ENCODE measurements at places on chromosomes 3 and 15.

DNA sequence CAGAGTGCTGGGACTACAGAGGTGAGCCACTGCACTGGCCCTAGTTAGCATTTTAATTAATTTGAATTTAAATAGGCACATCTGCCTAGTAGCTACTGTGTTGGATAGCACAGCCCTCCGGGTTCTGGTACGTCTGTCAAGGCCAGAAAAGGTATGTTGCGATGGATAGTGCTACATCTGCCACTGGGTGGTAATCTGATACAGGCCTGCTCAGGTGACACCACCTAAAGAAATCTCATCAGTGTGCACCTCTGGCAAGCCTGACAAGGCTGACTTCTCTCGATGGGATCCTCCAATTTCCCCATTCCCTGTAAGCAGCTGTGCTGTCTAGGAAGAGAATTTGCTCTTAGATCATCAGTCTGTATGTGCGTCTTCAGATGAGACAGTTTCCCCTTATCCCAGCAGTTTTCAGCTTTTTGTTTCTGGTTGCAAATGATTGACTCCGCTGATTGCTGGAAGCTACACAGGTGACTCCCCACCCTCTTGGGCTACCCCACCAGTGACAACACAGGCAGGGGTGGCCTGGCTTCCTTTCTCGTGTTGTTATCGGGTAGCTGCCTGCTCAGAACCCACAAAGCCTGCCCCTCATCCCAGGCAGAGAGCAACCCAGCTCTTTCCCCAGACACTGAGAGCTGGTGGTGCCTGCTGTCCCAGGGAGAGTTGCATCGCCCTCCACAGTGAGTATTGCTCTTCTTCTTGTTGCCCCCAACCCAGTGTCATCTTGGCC, at the start of gene CCR9:
Gene CCR9 (plus strand): TSS at position 565 of the 727 bp plus-strand sequence. CDS start 8,391 bp downstream, outside the sequence.
- DNase-seq = no peak

DNA sequence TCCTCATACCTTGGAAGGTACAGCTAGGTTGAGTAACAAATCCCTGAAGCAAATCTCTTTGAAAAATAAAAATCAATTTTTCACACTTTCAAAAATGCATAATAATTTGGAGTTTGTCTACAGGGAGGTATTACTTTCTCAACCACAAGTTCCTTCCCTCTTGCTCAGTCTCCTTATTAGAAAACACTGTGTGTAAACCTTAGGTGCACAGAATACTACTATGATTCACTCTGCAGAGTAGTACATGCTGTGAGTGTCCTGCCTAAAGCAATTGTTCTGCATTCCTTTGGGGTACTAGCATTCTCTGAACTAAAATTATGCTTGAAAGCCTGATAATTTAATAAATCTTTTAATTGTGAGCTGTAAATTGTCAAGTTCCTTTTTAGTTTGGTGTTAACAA, 115.9 kb upstream of the EPHA3 start:
- no peak for DNase-seq

DNA sequence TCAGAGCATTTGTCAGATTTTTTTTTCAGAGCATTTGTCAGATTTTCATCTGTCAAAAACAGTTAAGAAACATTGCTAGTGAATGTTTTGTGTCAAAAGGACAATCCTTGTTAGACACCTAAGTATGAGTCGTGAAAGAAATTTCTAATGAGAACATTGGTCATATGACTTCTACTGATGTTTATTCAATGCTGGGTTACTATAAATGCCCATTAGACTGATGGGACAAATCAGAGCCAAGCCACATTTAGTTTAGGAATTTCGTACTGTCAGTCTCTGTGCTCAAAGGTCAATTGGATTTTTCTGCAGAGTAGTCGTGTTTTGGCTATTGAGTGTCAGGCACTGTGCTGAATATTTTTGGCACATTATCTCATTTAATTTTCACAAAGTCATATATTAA, 31.6 kb downstream of the TSC22D2 start:
- no peak for DNase-seq

DNA sequence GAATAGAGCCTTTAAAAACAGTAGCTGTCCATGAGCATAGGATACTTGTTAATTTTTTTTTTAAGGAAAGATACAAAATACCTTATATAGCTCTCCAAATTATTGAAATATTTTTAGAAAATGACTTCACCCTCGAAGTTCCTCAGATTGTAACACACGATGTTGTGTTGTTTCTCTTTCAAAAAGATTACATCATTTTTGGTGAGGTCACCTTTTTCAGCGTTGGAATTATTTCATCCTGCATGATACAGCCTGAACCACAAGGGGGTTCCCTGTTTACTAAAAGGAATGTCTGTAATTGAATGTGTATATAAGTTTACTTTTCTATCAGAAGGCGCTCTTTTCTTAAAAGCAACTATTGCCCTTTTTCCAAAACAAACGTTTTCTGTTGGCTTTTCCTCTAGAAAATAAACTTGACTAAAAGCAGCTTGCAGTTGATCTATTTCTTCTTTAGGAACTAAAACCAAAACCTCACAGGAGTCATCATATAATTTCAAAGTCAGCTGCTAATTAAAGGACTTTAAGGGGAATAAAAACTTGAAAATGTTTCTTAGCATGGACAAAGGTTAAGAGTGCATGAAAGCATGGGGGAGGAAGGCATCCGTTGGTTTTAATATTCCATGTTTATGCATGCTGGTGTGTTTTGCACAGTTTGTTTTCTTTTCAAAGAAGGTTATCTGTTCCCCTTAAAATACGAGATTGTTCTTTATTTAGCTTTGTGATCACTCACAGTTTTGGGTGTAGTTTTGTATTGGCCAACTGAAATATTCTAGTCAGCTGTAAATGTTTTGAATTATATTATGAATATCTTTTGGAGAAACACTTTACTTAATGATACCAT, 29.4 kb downstream of the LYSMD4 start:
- DNase-seq = peak; percentile 89

DNA sequence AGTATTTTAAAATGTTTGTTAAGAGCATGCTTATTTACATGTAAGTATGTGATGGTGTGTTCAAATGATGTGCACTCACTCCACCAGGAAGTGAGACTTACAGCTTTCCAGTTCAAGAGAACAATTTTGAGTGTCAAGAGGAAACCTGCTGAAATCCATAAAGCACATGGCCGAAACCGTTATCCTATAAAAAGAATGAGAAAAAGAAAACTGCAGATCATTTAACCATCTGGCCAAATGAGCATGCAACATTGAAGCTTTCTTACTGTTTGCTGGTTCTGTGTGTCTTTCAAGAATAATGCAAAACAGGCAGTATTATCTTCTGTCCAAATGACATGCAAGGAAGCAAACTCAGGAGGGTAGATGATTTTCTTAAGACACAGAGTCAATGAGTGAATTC, 26.3 kb downstream of the GABRR3 start:
- DNase-seq = no peak

DNA sequence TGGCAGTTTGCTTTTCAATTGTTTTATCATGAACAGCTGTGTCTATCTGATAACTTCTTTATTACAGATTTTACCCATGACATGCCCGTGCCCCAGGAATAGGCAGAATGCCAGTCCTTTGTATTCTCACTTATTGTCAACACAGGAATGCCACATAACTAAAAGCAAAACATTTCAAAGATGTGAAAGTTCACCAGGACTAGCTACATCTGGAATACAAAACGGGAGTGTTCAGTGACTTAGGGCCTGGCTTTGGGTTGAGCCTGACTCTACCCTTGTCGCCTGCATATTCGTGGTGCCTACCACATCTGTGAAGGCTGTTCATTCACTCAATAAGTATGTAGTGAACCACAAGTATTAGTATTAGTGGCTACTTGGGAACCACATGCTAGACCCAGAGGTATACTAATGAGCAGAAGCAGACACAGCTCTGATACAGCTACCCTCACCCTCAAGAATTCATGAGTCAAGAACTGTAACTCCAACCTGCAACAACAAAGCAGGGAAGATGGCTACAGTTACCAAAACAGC, 2.9 kb downstream of the TNFSF10 start:
- peak; percentile 78 for DNase-seq

DNA sequence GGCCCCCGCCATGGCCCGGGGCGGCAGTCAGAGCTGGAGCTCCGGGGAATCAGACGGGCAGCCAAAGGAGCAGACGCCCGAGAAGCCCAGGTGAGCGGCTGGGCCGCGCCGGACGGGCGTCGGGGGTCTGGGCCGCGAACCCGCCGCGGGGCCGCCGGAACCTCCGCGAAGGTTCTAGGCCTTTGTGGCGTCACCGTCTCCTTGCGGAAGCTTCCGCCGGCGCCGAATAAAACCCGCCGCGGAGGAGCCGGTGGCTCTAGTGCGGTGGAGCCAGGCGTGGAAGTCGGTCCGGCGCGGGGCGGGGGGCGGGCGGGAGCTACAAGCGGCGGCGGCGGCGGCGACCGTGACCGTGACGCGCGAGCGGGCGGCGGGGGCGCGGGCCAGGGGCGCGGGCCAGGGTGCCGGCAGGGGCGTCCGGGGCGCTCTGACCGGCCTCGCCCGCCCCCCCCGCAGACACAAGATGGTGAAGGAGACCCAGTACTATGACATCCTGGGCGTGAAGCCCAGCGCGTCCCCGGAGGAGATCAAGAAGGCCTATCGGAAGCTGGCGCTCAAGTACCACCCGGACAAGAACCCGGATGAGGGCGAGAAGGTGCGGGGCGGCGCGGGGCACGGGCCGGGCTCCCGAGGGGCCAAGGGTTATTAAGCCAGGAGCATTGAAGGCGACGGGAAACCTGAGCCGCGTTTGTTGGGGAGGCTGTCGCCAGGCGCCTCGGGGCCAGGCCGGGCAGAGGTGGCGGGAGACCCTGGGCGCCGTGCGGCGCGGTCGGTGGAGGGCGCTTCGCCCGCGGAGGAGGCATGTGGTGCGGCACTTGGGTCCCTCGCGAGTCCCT, at the start of gene DNAJA4:
Gene DNAJA4 (plus strand): TSS at position 259 of the 833 bp plus-strand sequence. CDS start 202 bp downstream, at position 461.
- DNase-seq = peak; percentile 43

- no peak for DNase-seq
Observed at GRCh38 chr3:39971559-39972031, 162.2 kb downstream of the MYRIP start.

- peak; percentile 47 for DNase-seq
Observed at GRCh38 chr3:153734777-153735551, 386.2 kb upstream of the ARHGEF26 start.

GRCh38 chr3:58962040-58962651, 87.7 kb downstream of the CFAP20DC start:
- no peak for DNase-seq

DNA sequence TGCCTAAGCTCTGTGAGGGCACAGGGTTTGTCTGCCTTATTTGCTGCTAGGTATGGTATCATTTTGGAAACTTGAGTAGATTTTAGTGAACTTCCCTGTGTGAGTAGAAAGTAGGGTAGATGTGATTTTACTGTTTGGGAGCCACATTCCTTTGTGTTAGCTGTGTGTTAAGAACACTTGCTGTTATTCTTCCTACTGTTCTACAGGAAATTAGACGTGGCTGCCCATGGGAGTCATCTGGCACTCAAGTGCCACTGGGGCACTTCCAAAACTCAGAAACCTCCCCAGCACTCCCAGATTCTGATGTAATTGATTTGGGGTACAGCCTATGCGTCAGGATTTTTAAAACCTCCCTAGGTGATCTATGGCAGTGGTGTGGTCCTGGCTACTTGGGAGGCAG, 369.9 kb upstream of the C2CD4B start:
- no peak for DNase-seq

DNA sequence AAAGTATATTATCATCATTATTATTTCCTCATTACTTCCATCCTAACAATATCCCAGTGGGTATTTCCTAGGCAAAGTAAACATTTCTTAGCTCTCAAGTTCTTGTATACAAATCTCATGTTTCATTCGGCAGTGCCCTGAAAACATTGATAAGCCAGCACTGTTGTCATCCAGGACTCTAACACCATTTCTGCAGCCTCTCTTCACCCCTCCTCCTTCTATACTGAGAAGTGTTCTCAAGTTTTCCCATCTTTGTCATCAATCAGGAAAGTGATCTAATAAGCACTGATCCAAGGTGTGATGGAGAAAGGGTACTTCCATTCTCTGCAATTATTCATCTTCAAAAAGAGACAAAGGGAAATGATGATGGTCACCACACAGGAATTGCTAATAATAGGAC, 168.4 kb upstream of the CCDC54 start:
- DNase-seq = no peak

DNA sequence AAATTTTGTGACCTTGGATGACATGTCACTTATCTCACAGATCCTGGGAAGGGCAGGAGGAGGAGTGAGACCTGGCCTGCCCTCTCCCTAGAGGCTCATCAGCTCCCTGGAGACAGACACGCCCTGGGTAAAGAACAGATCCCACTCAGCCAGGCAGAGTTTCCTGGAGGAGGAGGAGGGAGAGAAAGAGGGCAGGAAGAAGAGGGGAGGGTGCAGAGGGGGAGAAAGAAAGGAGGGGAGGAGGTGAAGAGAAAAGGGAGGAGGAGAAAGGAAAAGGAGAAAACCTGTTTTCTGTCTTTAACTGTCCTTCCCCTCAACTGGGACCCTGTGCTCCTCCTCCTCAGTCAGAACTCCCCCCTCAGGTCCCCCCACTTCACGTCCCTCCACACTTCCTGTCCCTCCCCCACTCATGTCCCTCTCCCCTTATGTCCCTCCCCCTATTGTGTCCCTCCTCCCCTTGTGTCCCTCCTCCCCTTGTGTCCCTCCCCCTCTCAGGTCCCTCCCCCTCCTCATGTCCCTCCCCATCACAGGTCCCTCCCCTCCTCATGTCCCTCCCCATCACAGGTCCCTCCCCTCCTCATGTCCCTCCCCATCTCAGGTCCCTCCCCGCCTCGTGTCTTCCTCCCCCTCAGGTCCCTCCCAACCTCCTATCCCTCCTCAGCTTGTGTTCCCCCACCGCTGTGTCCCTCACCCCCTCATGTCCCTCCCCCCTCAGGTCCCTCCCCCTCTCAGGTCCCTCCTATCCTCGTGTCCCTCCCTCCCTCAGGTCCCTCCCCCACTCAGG, 52.3 kb upstream of the CGNL1 start:
- peak; percentile 71 for DNase-seq

DNA sequence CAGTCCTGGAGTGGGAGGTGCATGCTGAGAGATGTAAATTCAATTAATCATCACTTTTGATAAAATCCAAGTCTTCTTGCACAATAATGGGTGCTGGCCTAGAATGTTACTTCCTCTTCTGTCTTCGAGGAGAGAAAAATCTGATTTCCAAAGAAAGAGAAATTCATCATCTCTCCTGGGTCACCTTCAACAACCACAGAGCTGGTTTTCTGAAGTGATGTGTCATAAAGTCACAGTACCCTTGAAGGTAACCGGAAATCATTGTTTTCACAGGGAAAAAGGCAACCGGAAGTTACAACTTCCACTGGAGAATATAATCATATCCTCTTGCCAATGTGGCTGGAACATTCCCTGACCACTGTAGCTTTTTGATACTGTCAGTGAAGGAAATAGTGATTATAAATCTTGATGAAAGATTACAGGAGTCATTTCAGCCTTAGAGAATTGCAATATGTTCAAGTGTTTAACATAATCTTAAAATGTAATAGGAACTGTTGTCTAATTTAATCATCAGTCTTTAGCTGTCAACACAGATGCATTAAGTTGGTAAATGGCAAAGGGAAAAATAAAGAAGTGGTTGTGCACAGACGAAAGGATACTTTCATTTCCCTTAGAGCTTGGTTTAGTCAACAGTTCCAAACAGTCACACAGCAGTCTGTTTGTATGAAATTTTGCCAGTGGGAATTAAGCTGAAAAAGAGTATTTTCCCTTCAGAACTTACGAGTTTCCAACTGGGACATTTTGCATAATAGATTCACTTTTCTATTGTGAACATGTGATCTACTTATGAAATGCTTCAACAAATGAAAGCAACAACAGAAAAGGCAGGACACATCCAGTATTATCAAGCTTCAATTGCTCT, 106.5 kb upstream of the SLC4A7 start:
- no peak for DNase-seq

GRCh38 chr3:152346740-152347139, 78.0 kb downstream of the MBNL1 start:
- DNase-seq = no peak

GRCh38 chr3:169628567-169628966, 34.9 kb downstream of the MECOM start:
- no peak for DNase-seq

All from SW480 (cell line).